Activated T-cell treated with anti-CD3 and anti-CD28 coated beads for 48 hours (primary cell): ENCODE measurements at places on chromosomes 7 and 10.

DNA sequence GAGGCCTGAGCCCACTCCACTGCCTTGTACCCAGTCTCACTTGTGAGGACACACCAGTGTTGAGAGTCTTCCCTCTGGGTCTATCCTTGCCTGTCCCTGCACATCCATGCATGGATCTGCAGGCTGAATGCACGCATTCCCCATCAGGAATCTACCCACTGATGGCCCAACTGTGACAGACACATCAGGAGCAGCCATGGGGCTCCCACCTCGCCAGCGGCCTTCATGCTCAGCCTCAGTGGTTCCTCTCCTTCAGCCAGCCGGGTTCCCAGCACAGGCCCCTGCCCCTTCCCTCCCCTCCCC lies 21.3 kb downstream of the ANTXRL start:
- DNase-seq: no peak

DNA sequence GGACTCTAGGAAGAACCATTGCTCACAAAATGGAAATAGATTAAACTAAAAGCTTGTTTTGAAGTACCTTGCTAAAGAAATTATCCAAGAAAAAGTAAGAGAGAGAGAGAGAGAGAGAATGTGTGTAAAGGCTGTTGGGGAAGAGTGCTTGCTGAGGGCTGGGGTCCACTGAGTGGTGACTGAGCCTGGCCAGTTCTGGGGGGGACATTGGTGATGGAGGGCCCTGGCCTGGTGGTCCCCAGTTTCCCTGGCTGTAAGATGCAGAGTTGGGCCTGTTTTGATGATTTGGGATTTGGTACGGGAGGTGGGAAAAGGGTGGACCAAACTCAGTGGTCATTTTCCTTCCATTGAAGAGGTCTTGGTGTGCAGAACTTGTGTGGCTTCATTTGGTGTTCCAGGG lies 880 bp downstream of the RAMP3 start:
- DNase-seq: no peak

GRCh38 chr10:88562152-88562551 lies 21.0 kb downstream of the RNLS start:
- DNase-seq: no peak

DNA sequence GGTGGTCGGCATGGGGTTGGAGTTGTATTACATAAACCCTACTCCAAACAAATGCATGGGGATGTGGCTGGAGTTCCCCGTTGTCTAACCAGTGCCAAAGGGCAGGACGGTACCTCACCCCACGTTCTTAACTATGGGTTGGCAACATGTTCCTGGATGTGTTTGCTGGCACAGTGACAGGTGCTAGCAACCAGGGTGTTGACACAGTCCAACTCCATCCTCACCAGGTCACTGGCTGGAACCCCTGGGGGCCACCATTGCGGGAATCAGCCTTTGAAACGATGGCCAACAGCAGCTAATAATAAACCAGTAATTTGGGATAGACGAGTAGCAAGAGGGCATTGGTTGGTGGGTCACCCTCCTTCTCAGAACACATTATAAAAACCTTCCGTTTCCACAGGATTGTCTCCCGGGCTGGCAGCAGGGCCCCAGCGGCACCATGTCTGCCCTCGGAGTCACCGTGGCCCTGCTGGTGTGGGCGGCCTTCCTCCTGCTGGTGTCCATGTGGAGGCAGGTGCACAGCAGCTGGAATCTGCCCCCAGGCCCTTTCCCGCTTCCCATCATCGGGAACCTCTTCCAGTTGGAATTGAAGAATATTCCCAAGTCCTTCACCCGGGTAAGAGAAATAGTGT lies at the start of gene CYP2E1:
TSS of gene CYP2E1 (plus strand) at position 407 of the 632 bp plus-strand sequence. CDS start at position 440, 33 bp downstream.
- DNase-seq: no peak

GRCh38 chr7:90384433-90384832 lies 18.8 kb upstream of the CLDN12 start:
- no peak for DNase-seq

DNA sequence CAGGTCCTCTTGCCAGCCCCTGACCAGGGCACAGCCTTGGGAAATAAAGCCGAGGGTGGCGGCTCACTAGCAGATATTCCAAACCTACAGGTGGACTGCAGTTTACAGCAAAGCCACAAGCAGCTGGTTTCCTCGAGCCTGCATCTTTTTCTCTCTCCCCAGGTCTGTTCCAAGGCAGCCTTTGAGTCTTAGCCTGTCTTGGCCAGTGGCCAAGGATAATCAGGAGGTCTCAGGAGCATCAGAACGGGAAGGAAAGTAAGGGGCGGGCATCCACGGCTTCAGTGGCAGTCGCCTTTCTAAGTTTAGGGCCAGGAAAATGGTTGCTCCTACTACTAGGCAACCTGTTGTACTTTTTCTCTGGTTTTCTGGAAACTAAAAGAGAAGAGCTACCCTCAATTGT lies 219.7 kb upstream of the ZMIZ1 start:
- DNase-seq: no peak

DNA sequence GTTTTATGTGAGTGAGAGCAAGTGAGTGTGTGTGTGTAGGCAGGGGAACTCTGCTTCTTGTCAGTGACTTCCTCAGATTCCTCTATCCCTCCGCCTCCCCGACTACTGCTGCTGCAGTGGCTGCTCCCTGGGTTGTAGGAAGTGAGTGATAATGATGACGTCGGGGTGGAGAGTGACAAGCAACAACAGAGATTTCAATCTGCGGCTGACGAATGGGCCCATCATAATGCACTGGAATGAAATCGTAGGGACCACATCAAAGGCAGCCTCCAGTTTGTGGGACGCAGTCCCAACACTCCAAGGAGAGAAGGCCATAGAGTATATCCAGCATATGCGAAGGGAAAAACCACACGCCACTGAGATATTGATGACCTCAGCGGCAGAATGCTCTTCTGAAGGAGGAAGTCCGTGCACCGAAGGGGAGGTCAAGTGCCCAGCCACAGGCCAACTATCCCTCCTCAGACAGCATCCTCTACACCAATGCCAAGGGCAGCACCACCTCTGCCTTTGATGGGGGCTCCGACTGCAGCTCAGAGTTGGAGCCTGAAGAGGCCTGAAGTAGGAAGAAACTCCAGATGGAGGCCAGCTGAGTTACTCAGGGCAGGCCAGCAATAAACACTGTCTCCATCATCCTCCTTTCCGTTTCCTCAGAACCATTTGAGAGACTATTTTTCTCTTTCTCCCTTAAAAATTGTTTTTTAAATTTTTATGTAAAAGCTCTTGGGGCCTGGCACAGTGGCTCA lies 11.3 kb upstream of the STMP1 start:
- DNase-seq: no peak

DNA sequence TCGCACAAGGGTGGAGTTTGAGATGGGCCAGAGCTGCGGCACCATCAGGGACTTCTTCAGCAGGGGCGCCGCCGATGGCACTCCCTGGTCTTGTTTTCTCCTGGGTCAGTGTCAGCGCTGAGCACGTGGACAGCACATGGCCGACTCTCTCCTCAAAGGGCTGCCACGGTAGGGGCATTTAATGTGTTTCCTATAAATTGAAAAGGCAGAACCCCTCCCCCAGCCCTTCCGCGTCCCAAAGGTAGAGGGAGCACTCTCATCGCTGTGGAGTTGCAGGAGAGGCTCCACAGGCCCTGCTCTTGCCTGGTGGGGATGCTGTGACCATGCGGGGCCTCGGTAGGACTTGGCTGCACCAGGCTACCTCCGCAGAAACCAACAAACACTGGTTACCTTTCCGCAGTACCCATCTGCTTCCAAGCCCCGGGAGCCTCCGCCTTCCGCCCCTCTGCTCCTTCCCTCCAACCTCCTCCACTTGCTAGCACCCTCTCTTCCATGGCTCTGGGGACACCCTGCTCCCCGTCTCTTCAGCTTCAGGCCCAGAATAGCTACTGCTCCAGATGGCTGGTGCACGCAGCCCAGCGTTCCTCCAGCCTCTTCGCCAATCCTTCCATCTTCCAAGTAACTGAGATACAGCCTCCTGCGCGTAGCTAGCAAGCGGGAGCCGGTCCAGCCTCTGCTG lies 166.3 kb upstream of the ADCY1 start:
- no peak for DNase-seq

DNA sequence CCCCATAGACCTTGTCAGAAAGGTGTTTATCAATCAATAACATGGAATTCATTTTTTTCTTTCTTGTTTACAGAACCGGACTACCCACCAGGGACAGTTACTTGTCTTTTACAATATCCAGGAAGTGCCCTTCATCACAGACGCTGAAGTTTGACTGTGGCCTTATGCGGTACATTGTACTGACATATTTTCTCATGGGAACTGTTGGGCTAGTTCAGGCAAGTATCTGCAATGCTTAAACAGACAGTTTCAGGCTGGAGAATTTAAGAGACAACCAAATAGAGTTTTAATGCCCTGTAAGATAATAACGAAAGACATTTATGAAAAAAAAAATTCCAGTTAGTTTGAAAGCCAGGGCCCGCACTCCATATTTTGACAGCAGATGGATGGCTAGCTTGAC lies 246.4 kb downstream of the GATA3 start:
- DNase-seq: no peak
